Fibroblast of skin of left quadriceps (primary cell): ENCODE measurements at places on chromosomes 11 and 22.
A peak's percentile ranks its signal among the peaks of the same experiment; 100 is the strongest.

DNA sequence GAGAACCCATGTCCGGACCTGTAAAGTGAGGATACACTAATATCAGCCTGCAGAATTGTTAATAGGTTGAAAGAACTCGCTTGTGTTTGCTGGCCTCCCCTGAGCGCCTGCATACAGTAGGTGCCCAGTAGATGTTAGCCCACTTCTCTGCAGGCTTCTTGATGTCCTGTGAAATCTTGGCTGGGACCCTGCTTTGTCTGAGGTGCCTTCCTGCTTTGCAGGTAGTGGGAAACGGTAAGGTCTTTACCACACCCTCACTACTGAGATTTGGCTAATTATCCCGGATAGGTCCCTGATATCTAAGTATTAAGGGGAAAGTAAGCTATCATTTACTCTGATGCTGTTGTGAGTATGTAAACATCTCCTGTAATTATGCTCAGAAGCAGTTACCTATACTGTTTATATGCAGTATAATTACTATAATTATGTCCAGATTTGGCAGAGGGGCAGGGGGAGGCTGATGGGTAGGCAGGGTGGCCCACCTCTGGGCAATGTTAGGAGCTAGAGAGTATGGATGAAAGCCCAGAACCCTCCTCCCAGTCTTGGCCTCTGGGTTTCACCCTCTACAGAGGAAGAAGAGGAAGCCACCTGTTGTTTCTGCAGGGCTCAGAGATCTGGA lies 1.2 kb upstream of the ARRB1 start:
- DNase-seq: no peak

GRCh38 chr22:38540701-38541100 lies 29.3 kb downstream of the DMC1 start:
- DNase-seq: no peak

GRCh38 chr11:8219257-8220021 lies 44.2 kb downstream of the LMO1 start:
- no peak for DNase-seq

DNA sequence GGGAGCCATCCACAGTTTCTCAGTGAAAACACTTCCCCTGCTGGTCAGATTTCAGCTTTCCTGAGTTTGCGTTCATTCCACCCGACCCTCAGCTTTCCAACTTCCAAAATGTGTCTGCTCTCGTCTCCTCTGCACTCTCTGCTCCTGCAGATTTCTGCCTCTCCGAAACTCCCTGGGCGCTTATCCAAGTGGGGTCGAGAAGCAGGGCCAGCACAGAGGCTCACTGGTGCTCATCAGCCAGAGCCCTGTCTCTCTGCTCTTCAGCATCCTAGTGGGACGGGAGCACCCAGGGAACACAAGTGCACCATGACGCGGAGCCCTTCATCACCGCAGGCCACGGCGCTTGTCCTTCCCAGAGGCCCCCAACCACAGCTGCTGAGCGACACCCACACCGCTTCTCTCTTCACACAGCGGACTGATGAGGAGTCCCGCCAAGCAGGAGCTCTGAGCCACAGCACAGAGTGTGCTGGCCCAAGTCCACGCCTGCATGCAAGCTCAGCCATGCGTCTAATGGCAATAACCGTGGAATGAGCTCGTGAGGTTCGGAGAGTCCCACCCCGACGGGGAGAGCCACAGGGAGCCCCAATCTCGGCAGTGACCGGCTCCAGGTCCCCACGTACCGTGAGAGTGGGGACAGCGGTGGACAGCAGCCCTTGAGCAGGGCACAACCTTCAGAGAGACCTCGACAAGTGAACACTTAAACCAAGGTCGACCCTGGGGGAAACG lies 27.9 kb upstream of the MOB2 start:
- DNase-seq: no peak

- DNase-seq: no peak
These were observed 240.1 kb downstream of the ST3GAL4 start for GRCh38 chr11:126595560-126595959.

GRCh38 chr22:19912271-19912999 lies 29.1 kb upstream of the COMT start:
- no peak for DNase-seq

- DNase-seq: peak; percentile 1
These were observed 4.5 kb downstream of the GSTT2 start for GRCh38 chr22:23984430-23984829.

DNA sequence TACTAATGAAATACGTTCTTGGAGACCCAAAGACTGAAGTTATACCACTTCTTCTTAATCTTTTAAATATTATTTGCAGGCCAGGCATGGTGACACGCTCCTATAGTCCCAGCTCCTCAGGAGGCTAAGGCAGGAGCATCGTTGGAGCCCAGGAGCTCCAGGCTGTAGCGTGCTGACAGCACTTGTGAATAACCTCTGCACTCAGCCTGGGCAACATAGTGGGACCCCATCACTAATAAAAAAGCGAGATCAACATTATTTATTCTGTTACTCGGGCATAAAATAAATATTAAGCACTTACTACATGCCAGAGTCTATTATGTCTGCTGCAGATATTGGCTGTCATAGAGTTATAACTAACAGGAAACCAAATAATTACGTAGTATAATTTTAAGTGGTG lies 720 bp upstream of the MED17 start:
- no peak for DNase-seq

DNA sequence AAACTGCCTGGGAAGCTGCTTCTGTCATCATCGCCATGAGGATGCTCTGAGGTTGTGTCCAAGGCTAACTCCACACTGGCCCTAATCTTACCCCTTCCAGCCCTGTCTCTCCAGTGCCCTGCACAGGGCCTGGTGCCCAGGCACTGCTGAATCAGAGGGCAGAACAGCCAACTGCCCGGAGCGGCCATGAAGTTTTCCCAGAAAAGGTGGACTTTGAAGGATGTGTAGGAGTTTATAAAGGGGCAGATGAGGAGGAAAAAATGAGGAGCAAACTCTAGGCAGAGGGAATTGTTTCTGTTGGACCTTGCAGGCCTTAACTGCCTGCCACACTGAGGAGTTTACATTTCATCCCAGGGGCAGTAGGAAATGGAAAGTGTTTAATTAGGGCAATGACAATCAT lies 39.4 kb upstream of the TCF20 start:
- DNase-seq: no peak

DNA sequence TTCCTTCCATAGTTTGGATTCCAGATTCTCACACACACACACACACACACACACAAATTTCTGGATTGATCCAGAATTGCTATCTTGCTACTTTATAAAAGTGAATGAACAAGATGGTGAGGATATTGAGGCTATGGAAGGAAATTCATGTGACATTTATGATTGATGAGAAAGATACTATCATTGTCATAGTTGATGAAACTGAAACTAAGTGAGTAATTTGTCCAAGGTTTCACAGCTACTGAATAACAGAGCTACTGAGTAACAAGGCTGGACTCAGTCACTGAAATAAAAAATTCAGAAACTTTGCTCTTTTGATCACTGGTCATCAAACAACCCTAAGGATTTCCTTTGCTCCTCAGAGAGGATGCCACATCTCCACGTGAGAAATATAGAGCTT lies 16.2 kb downstream of the OR5D16 start:
- DNase-seq: no peak
